ENCODE measurements at places on chromosomes 2 and 18. TPM values are rescaled to one million over a fixed set of nuclear protein-coding genes. Genes with fewer than 3 reads are reported as not detected.
A peak's percentile ranks its signal among the peaks of the same experiment; 100 is the strongest.

Gene PLA2R1
- 0.06 TPM for total RNA-seq

- DNase-seq = peak; percentile 39
Measured at GRCh38 chr2:166653185-166653813, 159.2 kb upstream of the SCN7A start.

Gene MOCOS
- total RNA-seq = 18.7 TPM

- no peak for DNase-seq
Measured at GRCh38 chr2:230129343-230129742, 60.6 kb upstream of the SLC16A14 start.

Gene PIEZO2
- 8.9 TPM for total RNA-seq

- no peak for DNase-seq
Measured at GRCh38 chr2:54809819-54810218, 86.4 kb downstream of the EML6 start.

- no peak for DNase-seq
Measured at GRCh38 chr2:105723431-105723830, 21.3 kb upstream of the NCK2 start.

Gene UGP2
- total RNA-seq = 69.6 TPM

DNA sequence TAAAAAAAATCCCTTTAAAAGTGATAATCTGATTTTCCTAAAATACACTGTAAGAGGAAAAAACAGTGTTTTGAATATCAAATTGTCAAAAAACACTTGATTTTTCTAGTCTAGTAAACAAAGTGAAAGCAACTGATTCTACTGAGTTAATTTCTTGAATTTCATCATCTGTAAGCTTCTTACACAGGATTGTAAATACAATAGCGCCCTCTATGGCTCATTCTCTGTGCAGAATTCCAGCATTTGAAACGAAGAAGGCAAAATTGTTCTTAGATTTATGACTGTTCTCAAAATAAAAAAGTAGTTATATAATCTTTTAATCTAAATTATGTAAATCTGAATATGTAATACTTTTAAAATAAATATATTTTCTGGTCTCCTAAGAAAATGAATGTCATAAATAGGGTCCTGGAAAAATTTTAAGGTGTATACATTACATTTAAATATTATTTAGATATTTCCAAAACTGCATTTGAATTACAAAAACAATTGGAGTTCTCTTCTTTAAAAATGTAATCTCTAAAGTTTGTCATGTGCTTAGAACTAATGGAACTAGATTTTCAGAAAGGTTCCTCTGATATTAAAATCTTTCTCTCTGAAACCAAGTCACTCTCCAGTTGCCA is 176.9 kb upstream of the MC4R start:
- DNase-seq = peak; percentile 76

GRCh38 chr2:5846881-5847280 is 154.7 kb downstream of the SOX11 start:
- no peak for DNase-seq

DNA sequence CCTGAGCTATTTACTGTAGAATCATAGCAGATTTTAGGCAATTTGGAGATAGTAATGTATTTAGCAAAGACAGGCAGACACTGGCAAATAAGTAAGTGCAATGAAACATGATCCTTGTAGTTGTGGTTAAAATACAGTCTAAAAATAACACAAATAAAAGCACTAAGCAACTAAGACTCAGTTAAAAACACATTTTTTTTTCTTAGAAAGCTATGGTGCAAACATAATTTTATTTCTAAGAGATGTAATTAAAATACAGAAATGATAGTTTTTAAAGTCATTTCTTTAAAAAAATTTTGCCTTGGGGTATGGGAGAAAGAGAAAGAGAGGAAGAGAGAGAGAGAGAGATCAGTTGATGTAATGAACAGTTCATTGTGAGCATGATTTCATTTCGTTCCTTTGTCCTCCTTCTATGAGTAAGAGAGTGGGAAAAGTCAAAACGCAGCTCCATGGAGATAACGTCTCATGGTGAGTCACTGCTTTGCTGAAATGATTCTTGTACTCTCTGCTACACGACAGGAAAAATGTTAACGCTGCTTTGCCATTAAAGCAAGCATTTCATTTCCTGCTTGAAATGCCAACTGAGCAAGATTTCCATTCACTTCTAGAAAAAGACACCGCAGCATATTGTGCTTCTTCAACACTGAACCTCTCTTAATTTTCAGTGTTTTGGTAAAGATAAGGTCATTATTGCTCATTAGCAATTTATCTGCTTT is 61.3 kb upstream of the PGAP1 start:
- peak; percentile 95 for DNase-seq

GRCh38 chr2:177767768-177768167 is 304.8 kb downstream of the PDE11A start:
- DNase-seq = no peak

Gene DSC2
- 0.48 TPM for total RNA-seq

DNA sequence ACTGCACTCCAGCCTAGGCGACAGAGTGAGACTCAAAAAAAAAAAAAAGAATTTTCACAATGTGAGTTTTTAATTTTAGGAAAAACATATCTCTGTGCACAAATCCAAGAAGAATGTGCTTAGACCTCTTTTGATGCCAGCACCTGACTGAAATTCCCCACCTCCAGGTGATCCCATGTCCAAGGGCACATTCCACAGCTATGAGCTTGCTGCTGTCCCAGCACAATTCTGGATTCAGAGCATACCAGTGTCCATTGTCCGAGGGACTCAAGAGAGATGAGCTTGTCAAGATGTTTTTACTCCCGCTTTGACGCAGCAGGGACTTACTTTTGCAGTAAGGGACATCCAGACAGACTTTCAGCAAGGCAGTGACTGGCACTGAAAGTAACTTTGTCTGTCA is 489.1 kb upstream of the ACVR2A start:
- DNase-seq = no peak

DNA sequence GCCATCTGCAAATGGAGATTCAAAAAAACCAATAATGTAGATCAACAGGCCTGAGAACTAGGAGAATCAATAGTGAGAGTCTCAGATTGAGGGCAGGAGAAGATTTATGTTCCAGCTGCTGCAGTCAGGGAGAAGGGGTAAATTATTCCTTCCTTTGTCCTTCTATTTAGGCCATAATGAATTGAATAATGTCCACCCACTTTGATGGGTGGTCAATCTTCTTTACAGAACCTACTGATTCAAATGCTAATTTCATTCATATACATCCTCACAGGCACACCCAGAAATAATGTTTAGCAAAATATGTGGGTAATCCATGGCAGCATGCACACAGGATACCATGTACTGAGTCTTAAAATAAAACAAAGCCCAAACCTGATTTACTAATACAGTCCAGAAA is 695.3 kb upstream of the REG3G start:
- no peak for DNase-seq

GRCh38 chr2:201406077-201406662 is 45.1 kb downstream of the TRAK2 start:
- DNase-seq = peak; percentile 41

Gene C1QL2
- not detected for total RNA-seq

DNA sequence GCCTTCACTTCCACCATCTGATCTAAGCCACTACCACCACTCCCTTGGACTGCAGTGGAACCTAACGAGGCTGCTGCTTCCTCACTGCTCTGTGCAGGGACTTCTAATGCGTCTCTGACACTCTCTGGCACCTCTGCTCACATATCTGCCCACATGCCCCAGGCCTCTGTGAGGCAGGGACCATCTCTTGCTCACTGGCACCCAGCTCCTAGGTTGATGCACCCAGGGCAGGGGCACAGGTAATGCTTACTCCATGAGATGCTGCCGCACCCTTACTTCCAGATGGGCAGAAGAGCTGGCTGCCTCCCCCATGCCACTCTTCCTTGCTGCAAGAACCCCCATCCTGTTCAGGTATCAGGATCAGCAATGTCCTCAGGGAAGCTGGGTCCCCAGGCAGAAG is 294.0 kb upstream of the HS6ST1 start:
- DNase-seq = no peak

Gene NTSR2
- total RNA-seq = not detected

Gene TBR1
- 0.02 TPM for total RNA-seq

Gene PLCD4
- total RNA-seq = 0.29 TPM

- no peak for DNase-seq
Measured at GRCh38 chr2:241903121-241904010, 33.8 kb downstream of the RTP5 start.

- no peak for DNase-seq
Measured at GRCh38 chr2:159136391-159136790, 150.1 kb downstream of the WDSUB1 start.

DNA sequence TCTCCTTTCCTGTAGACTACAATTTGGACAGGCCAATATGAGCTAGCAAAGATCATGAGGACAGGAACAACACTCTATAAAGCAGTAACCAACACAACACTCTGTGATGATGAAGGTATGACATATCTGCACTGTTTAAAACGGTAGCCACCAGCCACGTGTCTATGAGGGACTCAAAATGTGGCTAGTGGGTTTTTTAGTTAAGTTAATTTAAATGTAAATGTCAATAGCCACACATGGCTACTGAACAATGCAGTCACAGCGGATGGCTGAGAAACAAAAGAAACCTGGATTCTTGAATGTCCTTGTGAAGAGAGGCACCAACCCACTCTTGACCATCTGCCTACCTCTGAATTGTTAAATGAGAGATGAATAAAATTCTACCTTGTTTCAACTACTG is 33.9 kb downstream of the FANCL start:
- no peak for DNase-seq

DNA sequence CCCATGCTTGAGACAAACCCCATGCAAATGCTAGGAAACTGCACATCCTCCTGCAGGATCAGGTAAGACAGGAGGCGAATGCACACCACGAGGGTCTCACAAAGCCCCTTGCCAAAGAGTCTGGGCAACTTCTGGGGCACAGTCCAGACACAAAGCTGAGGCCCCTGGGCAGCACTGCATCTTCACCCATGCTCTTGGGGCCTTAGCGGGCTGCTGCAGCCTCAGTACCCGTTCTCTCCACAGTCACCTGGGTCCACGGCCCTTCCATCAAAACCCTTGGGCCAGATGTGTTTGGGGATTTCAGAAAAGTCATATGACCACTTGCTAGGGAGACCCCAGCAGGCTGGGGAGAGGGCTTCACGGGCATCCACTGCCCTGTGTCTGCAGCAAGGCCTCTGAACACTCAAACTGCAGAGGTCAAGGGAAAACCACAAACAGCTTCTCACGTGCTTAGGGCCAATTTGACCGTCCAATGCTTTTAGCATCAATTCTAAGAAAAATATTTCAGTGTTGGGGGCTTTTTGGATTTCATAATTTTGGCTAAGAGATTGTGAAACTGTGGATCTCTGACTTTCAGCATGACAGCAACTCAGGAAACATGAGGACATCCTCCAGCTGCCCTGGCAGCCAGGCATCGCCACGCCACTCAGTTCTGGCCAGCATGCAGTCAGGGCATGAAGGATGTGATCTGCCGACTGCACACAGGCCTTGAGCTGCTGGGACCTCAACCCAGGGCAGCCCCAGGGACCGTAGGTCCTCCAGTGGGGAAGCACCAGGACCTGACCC is 20.0 kb downstream of the PASK start:
- DNase-seq = no peak

- DNase-seq = peak; percentile 68
Measured at GRCh38 chr2:111122631-111123421, 2.1 kb downstream of the BCL2L11 start.

DNA sequence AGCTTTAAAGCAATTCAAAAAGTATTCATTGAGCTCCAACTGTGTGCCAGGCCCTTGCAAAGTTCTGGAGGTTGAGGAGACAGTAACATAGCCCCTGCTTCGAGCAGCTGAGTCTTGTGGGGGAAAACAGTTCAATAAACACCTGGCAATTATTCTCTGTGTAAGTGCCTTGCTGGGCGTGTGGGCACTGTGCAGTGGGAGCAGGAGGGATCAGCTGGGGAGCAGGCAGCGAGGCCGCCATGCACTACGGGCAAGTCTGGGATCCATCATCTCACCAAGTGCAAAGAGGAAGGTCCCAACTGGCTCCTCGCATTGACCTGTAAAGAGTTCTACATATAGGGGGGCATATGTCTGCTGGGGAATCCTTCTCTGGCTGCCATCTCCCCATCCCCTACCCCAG is 342.2 kb upstream of the HS6ST1 start:
- no peak for DNase-seq

DNA sequence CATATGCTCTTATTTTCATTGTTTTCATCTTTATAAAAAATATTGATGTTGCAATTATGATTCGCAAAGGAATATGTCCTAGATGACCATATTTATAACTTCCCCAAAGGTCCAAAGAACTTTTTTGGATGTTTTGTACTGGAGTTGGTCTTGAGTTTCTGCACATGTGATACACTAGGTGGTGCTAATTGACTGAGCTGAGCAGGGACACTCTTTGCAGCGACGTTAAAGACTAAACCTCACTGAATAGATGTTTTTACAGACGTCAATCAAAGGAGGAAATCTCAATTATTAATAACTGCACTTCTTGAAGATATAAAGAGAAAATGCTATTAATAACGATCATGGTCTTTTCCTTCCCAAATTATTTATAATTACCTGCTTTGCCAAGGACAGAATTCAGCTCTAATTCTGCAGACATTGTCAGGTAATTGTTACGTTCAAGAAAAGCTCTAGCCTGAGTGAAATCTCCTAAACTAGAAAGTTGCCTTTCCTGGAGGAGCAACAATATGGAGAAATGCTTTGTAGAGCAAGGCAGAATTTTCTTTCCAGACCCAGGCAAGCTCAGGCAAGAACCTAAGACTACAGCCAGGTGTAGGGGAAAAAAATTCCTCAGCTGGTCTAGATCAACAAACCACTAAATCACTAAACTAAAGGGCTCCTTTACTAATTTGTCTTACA is 119.3 kb upstream of the RBBP8 start:
- DNase-seq = peak; percentile 37

DNA sequence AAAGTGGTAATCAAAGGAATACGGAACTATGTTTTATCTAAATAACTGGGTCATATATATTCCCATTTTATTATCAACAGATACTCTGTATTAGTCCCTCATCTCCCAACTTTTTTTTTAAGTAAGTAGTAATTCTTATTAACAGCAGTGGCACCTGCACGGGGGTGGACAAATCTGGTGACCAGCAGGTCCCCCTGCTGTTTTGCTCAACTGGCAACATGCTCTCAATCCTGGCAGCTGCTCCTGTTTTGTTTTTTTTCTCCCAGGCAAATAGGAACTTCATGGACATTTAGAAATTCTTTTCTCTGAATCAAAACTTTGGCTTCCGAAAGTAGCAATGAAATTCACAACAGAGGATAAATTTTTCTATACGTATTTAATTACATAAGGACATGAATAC is 193.5 kb downstream of the SS18 start:
- DNase-seq = no peak

- DNase-seq = no peak
Measured at GRCh38 chr18:41744421-41745030, 210.5 kb upstream of the PIK3C3 start.

GRCh38 chr2:66490588-66491001 is 55.7 kb downstream of the MEIS1 start:
- DNase-seq = peak; percentile 23

Gene SLC14A1
- total RNA-seq = 276 TPM

Gene ACOXL
- total RNA-seq = not detected

Data from H4 (cell line).